Tibial nerve (tissue), 4 donors: ENCODE measurements at places on chromosomes 13 and 19.

GRCh38 chr19:10433131-10433536, 12.8 kb downstream of the PDE4A start:
- DNase-seq, result no peak

DNA sequence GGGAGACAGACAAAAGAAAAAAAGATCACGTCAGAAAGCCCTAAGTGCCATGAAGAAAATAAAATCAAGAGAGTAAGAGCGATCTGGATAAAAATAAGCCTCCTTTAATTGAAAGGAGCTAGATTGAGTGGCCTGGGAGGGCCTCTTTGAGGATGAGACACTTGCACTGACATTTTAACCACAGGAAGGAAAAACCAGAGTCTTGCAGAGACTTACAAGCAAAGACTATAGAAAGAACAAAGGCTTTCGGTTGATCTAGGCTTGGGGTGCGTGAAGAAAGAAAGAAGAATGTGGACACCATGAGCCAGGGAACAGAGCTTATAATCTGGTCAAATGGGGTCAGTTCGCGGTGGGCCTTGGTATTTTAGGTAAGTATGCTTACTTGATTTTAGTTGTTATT, 342.7 kb downstream of the COG6 start:
- DNase-seq, result no peak

- DNase-seq, result no peak
These were observed 2.4 kb downstream of the PDX1 start for GRCh38 chr13:27921961-27922882.

GRCh38 chr19:18668744-18669523, 14.5 kb upstream of the CRTC1 start:
- DNase-seq, result no peak

DNA sequence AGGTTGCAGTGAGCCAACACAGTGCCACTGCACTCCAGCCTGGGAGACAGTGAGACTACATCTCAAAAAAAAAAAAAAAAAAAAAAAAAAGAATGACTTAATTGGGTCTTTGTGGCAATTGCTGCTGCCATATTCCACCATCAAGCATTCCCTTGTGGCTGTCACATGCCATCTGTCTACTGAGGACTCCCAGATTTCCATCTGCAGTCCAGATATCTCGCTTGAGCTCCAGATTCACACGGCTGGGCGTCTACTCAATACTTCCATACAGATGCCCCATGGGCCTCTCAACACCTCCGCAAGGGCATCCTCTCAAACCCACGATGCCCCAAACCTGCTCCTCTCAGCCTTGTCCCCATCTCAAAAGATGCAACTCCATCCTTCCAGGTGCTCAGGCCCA, 12.9 kb downstream of the TMEM143 start:
- no peak for DNase-seq
